Brain (organoid and tissue), 16 donors: ENCODE measurements at places on chromosomes 6 and 20. TPM values are rescaled to one million over a fixed set of nuclear protein-coding genes. Genes with fewer than 3 reads are reported as not detected.

Gene IRF4
- 0.08 TPM for polyA plus RNA-seq

Gene OR12D3
- not detected for polyA plus RNA-seq

Gene PAK5
- polyA plus RNA-seq: 7.2 TPM

Gene GSTA3
- polyA plus RNA-seq: not detected

Gene MYL9
- 52.8 TPM for polyA plus RNA-seq

Gene PTPN1
- 70.9 TPM for polyA plus RNA-seq

Gene GABRR2
- not detected for polyA plus RNA-seq

Gene SPATS1
- polyA plus RNA-seq: not detected

Gene MYBL2
- polyA plus RNA-seq: 148 TPM

Gene TMEM74B
- polyA plus RNA-seq: 4.0 TPM

Gene TBXT
- not detected for polyA plus RNA-seq

Gene KHDC1L
- polyA plus RNA-seq: 0.83 TPM

Gene DSP
- 505 TPM for polyA plus RNA-seq

Gene HMGN3
- 160 TPM for polyA plus RNA-seq

Gene CTCFL
- not detected for polyA plus RNA-seq

Gene RAB44
- not detected for polyA plus RNA-seq

Gene NINL
- polyA plus RNA-seq: 7.2 TPM

Gene RREB1
- polyA plus RNA-seq: 3.2 TPM

Gene LHFPL5
- 5.4 TPM for polyA plus RNA-seq

Gene ADAT2
- 1.1 TPM for polyA plus RNA-seq

Gene PARD6B
- 0.51 TPM for polyA plus RNA-seq

Gene PACRG
- 5.0 TPM for polyA plus RNA-seq

Gene ZSCAN31
- 19.4 TPM for polyA plus RNA-seq

Gene LTB
- polyA plus RNA-seq: not detected

Gene OGFRL1
- polyA plus RNA-seq: 5.1 TPM

Gene SH3BGRL2
- polyA plus RNA-seq: 34.4 TPM

Gene RSPH9
- 4.1 TPM for polyA plus RNA-seq

Gene PTK7
- 109 TPM for polyA plus RNA-seq

Gene ADGB
- not detected for polyA plus RNA-seq

Gene AGER
- polyA plus RNA-seq: 2.1 TPM

Gene DYNLT2
- 1.6 TPM for polyA plus RNA-seq

Gene SMLR1
- polyA plus RNA-seq: not detected

Gene SYNDIG1
- 19.3 TPM for polyA plus RNA-seq

Gene SOX4
- polyA plus RNA-seq: 231 TPM

Gene HDGFL1
- polyA plus RNA-seq: not detected

Gene PDYN
- polyA plus RNA-seq: 1.0 TPM

Gene TRAPPC3L
- not detected for polyA plus RNA-seq

Gene PPP1R18
- polyA plus RNA-seq: 99.8 TPM

Gene MRS2
- 22.6 TPM for polyA plus RNA-seq

Gene PIM1
- polyA plus RNA-seq: 102 TPM

Gene SMOC2
- 143 TPM for polyA plus RNA-seq

Gene LY6G6D
- not detected for polyA plus RNA-seq

Gene FAM83B
- not detected for polyA plus RNA-seq

Gene KCNQ2
- polyA plus RNA-seq: 100 TPM
